ENCODE measurements at places on chromosomes 12 and 14.

GRCh38 chr14:24542346-24542936, 33.6 kb downstream of the CTSG start:
- no peak for DNase-seq

DNA sequence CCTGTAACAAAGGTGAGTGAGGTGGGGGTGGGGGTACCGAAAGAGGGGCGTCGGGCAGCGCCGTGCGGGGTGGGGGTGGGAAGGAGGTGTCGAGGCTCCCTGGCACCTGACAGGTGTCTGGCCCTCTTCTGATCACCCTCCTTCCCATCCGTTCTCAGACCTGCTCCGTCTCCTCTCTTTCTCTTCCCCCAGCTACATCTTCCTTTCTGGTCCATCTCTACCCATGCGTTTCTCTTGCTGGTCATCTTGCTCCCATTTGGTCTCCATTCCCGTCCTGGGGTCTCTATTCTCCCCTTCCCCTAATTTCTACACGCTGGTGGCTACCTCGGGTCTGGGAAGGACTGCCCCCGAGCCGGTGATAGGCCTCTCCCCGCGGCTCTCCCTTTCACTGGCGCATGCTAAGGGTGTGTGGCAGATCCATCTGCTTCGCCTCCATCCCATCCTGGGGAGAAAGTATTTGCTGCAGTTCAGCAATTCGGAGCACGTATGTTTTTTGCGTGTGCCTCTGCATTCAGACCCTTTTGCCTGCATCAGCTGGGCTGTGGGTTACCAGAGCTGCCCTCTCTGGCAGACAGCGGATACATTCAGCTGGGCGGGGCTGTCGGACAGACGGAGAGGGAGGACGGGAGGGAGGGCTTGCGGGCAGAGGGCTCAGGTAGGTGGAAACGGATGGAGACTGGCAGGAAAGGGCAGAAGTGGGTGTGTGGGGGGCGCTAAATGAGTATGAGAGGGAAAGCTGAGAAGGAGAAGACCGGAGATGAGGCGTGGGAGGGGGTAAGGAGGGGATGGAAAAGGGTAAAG, 730 bp downstream of the CLSTN3 start:
- no peak for DNase-seq

- DNase-seq: no peak
These were observed 49.1 kb downstream of the CCDC85C start for GRCh38 chr14:99554757-99555531.

- no peak for DNase-seq
These were observed 403.1 kb downstream of the RAD51B start for GRCh38 chr14:68222726-68223125.

DNA sequence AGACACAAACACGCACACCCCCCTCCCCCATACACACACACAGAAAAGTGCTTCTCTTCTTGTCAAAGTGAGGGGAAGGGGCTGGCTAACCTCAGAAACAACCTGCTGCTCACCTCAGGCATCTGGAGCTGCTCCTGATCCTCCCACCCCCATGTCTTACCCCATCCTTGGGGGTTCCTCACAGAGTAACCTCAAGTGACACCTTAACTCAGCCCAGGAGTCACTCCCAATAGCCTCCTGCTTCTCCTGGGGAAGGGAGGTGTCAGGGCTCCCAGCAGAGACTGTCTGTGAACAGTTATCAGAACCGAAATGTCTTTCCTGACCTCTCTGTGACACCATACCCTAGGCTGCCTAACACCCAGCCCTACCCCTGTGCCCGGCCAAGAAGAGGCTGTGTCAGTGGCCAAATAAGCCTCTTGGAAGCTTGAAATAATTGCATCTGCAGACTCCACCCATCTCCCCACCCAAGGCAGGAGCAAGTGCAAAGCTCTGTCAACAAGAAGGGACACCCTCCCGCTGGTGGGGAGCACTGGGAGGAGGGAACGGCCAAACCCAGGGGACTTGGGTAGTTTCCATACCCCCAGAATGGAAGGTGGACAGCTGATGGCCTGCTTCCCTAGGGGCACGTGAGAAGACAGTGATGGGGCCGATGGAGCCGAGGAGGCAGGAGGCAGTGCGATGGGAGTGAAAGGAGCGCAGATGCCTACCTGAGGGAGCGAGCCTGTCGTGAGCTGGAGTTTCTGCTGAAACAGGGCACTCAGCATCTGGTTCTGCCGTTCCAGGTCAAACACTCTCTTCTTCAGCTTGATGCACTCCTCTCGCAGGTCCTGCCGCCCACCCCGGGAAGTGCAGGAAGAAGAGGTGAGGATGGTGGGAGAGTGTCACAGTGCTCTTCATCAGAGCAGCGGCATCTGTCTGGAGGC, 26.8 kb downstream of the NCKAP5L start:
- DNase-seq: no peak

DNA sequence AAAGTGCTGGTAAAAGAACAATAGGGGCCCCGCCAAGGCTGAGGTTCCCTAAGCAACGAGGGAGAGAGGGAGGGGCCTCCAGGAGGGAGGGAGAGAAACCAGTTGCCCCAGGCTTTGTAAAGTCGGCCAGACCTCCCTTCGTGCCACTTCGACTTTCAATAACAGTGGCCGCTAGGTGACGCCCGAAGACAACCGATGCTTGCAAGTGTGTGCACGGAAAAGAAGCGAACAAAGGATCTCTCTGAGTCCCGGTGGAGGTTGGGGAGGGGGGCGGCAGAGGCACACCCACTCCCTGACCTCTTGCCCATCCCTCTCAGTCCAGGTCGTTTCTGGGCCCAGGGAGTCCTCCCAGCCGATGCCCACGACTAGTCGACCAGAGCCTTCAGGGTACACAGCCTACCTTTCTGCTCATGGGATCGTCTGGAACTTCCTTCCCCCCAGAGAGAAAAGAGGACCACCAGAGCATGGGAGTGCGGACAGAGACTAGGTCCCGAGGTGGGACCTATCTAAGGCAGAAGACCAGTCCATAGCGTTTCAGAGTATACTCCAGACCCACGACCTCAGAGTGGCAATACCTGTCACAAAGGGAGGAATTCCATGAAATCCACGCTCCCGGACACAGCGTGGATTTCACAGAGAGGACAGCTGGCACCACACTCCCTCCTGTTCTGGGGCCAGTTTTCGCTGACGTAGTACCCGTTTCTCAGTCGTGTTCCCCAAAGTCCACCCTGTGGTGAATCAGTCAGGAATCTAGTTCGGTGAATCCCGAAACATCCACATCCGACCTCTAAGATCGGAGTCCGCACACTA, 262.7 kb upstream of the ALG10B start:
- no peak for DNase-seq

DNA sequence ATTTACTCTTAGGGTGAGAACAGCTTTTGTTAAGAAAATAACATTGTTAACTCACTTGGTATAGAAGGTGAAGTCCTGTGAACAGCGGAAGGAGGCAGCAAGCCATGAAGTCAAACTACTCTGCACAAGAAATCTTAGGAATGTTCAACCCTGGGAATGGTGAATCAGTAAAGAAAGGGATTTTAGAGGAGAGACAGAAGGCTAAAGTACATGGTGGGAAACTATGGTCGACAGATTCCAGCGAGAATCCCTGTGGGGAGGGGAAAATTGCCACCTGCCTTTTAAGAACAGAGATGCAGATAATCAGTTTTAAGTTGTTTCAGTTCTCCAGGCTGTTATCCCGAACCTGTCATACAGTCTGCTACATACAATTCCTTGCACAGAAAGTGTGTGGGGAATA, 63.2 kb upstream of the PTPRR start:
- no peak for DNase-seq

GRCh38 chr12:80441921-80442320, 2.1 kb upstream of the PTPRQ start:
- DNase-seq: no peak

- DNase-seq: no peak
These were observed 5.6 kb downstream of the RPAP3 start for GRCh38 chr12:47700263-47700662.

- no peak for DNase-seq
These were observed 2.1 kb upstream of the TEDC1 start for GRCh38 chr14:105488781-105489541.

GRCh38 chr14:104813286-104813685, 12.4 kb downstream of the ZBTB42 start:
- no peak for DNase-seq

GRCh38 chr12:107948391-107948945, 174.0 kb downstream of the ASCL4 start:
- no peak for DNase-seq

GRCh38 chr12:128755566-128755965, 68.2 kb downstream of the SLC15A4 start:
- DNase-seq: no peak

DNA sequence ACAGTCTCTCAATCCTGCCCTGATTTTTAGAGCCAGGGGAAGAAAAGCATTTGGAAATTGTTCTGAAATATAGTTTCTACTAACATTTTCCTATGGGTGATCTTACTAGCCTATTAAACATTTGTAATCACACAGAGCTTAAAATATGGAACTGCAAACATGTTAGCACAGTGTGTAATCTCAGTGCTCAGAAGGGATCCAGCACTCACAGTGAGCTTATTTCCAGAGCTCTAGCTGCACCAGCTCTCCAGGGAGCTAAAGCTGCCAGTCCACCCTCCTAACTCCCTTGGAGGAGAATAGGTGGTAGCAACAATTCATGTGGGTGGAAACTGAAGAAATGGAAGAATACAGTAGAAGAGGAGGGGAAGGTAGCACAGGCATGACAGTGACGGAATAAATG, 64.9 kb upstream of the SYT1 start:
- DNase-seq: no peak

DNA sequence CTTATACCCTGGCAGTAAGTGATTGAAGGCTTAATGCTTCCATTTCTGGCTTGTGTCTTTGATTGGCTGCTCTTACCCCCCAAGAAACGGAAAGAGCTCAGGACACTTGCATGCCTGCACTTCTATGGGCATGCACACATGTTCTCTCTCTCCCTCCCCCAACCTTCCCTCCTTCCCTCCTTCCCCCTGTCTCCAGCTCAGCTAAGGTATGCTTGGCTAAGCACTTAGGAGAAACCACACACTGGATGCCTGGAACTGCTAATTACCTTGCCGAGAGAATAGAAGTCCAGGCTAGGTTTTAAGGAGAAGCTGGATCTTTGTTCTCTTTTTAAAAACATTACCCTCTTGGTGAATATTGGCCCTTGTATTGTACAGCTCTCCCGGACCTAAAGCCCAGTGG, 1072.8 kb upstream of the TMEM132C start:
- DNase-seq: no peak

- no peak for DNase-seq
These were observed 20.7 kb downstream of the LGR5 start for GRCh38 chr12:71460318-71460717.

DNA sequence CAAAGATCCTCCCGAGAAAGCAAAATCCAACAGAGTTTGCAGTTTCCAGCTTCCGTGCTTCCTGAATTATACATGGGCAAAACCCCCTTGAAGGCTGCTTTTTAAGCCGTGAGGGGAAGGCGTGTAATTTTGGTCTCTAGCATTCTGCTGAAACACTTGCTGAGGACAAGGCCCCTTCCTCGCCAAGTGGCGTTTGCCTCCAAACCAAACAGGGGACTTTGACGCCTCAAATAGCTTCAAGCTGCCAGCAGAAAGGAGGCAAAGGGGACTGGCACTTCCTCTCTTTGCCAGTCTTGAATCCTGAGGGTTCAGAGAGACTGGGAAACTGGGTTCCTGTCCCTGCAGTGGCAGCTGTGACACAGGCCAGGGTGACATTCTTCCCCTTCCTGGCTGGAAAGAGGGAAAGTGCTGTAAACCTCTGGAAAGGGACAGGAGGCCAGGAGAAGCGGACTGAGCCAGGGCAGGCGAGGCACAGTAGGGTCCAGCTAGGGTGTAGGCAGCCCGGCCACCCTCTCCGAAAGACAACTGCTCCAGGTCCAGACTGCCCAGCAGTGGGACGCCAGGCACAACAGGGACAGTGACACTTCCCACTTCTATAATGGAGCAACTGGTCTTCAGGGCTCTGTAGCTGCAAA, 96.2 kb upstream of the MED13L start:
- DNase-seq: no peak

DNA sequence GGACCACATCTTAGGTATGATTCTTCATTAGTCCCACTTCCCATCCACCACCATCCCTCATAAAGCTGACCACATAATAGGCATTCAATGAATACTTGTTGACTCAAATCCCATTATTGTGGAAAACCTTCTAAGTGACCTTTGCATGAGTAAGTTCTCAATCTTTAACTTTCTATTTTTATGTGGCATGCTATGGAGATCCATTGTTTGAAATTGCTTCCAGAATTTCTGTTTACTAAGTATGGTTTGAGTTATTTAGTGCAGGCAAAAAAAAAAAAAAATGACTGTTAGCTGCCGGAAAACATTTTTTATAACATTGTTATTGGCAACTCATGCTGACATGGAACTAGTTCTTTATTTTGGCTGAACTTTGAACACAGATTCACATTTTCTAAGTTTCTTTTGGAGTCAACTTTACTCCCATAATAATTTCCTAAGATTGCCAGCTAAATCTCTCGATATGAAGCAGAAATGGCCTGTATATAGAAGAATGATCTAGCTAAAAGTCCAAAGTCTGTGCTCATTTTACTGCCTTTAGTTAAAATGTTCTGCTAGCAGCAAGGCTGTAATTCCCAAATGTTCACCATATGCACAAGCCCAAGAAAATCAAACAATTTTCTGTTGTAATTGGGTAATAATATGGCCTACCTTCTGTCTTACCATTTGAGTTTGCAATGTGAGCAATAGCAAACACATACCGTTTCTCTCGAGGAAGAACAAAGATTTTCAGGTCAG, 77.9 kb downstream of the PTGER2 start:
- no peak for DNase-seq

GRCh38 chr14:102047808-102048540, 38.9 kb downstream of the HSP90AA1 start:
- DNase-seq: no peak

DNA sequence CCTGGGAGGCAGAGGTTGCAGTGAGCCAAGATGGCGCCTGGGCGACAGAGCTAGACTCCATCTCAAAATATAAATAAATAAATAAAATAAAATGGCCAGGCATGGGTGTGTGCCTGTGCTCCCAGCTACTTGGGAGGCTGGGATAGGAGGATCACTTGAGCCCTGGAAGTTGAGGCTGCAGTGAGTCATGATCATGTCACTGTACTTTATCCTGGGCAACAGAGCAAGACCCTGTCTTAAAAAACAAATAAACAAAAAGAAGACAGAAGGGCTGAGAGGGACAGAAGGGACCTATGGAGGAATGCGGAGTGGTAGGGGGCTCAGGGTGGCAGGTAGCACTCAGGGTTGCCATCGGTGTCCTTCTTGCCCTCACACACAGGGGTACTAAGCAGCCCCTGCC, 40.8 kb downstream of the PRPF40B start:
- DNase-seq: no peak

GRCh38 chr12:107761502-107761904, 566 bp upstream of the PRDM4 start:
- no peak for DNase-seq

GRCh38 chr12:45547822-45548221, 181.7 kb upstream of the ARID2 start:
- no peak for DNase-seq
